ENCODE measurements at places on chromosomes 11 and 22.

DNA sequence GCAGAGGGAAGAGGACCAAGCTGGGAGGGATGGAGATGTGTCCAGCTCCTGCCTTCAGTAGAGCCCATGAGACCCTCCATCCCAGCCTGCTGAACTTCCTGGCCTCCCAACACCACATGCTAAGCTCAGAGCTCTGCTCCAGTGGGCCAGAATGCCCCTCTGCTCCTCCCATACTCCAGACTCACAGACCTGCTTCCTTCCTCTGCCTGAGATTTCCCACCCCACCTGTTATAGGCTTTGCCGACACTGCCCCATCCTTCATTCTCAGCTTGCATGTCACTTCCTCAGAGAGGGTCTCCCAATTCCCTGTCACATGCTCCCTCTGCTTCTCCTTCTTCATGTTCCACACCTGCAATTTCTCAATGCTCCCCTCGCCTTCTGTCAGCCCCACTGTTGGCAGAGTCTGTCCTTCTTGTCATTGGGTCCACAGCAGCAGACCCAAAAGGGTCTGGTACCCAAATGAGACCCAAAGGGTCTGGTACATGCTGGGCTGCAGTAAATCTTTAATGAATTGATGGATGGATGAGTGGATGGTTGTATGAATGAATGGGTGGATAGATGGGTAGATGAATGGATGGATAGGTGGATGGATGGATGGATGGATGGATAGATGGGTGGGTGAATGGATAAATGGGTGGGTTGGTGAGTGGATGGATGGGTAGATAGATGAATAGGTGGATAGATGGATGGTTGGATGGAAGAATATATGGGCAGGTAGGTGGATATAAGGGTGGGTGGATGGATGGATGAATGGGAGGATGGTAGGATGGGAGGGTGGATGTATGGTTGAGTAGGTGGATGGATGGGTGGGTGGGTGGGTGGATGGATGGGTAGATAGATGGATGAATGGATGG lies 105.3 kb upstream of the FGF3 start:
- no peak for DNase-seq

DNA sequence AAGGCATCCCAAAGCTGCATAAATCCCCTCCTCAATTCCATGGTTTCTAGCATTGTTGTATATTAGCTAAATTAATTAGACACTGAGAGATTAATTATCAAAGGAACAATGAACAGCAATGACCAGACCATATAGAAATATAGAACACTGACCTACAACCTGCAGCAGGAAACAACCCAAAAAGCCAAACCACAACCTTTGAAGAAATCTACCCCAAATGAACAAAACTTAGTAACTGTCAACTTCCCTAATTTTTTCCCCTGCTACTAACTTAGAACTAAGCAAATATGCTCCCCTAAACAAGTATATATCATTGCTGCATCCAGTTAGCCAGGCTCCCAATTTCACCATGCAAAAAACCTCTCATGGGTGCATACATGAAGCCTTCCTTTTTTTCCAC lies 268.0 kb upstream of the ANO3 start:
- DNase-seq: no peak

GRCh38 chr11:35338921-35339320 lies 80.4 kb downstream of the SLC1A2 start:
- no peak for DNase-seq

DNA sequence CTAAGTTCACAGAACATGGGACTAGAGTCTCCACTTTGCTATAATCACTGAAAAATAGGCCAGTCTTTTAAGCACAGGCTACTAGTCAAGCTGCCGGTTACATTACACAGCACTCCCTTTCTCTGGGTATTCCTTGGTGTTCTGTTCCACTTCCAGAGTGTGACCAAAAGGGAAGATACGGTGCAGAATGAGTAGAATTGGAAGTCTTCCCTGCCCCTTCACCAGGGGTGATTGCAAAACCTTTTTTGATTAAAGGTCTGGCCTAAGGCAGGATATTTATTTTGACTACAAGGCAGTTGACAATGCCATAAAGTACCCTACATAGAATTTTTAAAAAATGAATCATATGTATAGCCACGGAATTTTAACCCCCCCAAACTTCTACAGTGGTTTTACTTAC lies 59.6 kb upstream of the ADORA2A start:
- DNase-seq: no peak

- no peak for DNase-seq
These were observed 557.3 kb downstream of the FAM181B start for GRCh38 chr11:82176365-82176764.

GRCh38 chr11:64854534-64855502 lies 10.4 kb upstream of the CDC42BPG start:
- no peak for DNase-seq

DNA sequence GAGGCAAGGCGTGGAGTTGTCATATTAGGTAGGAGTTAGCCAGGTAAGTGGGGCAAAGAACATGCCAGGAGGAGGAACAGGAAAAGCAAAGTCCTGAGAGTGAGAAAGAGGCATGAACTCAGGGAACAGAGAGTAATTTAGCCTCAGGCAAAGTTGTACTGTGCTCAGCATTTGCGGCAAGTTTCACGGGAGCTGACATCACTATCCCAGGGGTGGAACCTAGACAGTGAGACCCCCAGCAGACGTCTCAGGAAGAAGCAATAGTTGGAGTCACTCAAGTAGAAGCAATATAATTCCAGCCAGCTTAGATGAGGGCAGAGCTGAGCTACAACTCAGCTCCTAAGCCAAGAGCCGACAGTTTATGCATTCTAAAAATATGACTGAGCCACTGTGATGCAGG lies 426.0 kb upstream of the ISX start:
- no peak for DNase-seq

GRCh38 chr22:29224859-29225410 lies 19.2 kb downstream of the EMID1 start:
- no peak for DNase-seq

DNA sequence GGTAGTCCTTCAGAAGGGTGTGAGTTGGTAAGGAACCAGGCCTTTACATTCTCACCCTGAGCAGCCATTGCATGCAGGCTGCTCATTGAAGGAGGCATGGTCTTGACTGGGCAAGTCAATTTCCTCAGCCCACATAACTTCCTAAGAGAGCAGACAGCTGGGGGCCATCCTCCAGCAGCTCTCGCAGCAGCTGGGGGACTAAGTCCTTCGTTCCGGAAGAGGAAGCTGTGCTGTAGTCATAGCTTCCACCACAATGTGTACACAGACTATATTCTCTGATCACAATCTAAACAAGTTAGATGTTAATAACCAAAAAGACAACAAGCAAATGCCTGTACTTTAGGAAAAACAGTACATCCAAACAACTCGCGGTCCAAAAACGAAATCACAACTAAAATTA lies 30.1 kb upstream of the MPPED1 start:
- DNase-seq: no peak

DNA sequence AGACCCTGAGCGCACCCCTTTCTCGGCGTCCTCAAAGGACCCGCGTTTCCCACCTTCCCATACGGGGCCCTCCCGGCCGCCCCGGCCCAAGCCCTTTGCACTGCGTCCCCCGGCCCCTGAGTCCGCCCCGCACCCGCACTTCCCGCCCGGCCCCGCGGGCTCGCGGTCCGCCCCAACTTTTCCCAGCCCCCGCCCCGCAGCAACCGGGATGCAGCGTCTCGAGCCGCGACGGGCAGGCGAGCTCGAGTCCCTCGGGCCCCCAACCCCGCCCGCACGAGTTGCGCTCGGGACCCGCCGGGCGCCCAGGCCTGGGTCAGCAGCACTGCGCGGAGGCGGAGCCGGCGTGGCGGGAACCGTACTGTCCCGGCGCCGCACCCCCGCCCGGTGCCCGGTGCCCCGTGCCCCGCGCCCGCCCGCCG lies 371 bp downstream of the SMCO4 start:
- DNase-seq: no peak

Measured in iPS DF 19.7 (cell line).